ENCODE measurements at places on chromosomes 3 and 15.

DNA sequence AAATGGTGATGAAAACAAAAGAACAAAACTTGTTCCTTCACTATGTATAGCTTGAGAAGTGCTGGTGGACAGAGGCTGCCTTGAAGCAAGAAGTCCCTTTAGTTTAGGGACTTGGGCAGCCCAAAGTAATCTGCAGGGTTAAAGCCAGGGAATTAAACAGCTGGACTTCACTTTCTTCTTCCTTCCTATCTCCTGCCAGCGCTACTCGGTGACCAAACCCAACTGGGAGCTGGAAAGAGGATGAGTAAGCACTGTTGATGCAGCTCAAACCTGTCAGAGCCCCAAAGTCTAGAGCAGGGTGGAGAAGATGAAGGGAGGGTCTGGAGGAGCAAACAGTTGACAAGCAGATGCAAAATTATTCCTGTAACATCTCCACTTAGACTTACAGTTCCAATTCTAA is 73.1 kb upstream of the FBN1 start:
- DNase-seq: no peak

DNA sequence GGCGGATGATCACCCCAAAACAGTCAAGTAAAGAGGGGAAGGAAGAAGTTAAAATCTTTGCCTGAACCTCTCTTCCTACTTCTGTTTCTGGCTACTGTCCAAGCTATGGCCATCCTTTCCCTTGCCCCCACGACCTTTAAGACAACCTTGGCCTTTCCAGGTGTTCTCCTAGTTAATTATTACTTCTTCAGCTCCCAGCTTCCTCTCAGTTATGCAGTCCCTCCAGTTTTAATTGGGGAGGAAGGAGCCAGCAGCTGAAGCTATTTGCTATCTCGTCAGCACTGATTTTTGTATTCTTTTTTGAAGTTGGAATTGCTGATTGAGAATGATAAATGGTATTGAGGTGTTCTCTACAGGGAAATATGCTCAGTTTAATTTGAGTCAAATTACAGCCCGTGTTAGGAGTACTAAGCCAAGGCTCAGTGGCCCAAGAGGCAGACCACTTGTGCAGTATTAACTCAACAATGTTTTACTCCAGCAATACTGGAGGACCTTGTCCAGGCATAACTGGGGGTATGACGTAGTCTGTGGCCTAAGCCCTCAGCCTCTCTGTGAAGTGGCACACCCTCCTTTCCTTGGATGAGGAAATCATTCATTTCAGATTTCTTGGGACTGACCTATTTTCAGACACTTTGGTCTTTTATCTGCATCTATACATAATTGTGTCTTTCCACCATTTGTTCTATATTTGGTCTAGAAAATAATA is 336.9 kb downstream of the SLC9A9 start:
- DNase-seq: no peak

DNA sequence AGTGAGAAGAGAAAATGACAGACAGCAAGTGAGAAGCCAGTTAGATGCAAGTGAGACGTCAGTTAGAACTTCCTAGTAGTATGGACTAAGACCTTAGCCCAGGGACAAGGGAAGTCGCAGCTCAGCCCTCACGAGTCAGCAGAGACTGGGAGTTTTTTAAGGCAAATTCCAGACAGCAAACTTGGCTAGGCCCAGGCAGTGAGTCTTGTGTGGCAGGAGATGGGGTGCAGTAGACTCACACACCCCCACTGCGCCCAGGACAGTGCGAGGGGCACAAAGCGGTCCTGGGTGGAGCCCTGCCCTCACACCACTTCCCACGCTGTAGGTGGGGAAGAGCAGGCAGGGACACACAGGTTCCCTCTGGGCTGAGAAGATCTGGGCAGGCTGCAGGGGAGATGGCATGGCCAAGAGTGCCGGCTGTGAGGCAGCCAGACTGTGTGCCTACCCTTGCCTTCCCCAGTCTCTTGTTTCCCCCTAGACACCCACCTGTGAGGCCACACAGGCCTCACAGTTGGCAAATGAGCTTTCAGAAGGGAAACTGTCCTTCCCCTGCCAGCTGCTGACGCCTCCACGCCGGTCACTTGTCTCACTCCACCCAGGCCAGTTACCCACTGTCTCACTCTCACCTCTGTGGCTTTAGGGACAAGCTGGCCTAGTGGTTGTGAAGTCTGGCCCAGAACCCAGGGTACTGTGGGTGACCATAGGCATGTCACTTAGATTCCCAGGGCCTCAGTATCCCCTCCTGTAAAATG is 13.7 kb upstream of the PRKCD start:
- DNase-seq: no peak

- DNase-seq: peak; percentile 69
Measured at GRCh38 chr3:125141596-125142419, 70.7 kb downstream of the SLC12A8 start.

DNA sequence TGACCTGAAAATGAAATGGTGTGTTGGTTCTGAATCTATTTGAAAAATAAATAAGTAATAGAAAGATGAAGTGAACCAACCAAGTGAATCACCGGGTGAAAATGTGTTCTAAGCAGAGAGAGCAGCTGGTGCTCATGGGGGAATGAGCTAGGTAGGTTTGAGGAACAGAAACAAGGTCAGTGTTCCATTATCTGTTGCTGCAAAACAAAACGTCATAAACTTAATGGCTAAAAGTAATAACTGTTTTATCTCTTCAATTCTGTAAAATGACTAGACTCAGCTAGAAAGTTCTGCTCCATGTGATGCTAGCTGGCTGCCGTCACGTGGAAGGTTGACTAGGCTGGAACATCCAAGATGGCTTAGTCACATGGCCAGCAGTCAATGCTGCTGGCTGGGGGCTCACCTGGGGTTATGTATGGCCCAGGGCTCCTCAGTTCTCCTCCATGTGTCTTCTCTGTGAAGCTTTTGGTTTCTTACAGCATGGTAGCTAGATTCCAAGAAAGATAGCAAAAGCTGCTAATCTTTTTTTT is 13.3 kb upstream of the SH3BP5 start:
- no peak for DNase-seq

- no peak for DNase-seq
Measured at GRCh38 chr15:38320181-38320580, 67.5 kb downstream of the SPRED1 start.

DNA sequence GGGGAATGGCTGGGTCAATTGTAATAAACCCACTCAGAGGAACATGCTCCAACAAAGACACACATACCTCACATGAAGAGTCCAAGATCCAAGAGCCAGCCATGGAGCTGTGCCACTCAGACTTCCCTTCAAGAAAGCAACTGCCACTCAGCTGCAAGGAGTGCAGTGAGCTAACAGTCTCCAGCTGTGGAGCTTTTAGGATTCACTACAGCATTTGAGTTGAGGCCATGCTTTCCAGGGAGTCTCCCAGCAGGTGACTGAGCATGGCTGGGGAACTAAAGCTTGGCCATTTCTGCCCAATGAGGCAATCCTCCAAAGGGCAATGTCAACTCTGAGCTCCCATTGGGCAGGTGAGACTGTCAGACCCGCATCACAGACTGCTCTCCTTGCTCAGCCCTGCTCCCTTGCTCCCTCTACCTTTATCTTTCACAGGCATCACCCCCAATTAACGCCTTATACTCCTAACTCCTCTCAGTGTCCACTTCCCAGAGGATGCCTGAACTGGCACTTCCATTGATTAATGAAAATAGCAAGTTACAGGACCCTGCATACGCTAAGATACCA is 165.3 kb upstream of the CTNNB1 start:
- DNase-seq: no peak

- DNase-seq: no peak
Measured at GRCh38 chr3:16999161-16999560, 114.4 kb downstream of the PLCL2 start.

- DNase-seq: no peak
Measured at GRCh38 chr3:54123776-54124196, 1.4 kb downstream of the CACNA2D3 start.

DNA sequence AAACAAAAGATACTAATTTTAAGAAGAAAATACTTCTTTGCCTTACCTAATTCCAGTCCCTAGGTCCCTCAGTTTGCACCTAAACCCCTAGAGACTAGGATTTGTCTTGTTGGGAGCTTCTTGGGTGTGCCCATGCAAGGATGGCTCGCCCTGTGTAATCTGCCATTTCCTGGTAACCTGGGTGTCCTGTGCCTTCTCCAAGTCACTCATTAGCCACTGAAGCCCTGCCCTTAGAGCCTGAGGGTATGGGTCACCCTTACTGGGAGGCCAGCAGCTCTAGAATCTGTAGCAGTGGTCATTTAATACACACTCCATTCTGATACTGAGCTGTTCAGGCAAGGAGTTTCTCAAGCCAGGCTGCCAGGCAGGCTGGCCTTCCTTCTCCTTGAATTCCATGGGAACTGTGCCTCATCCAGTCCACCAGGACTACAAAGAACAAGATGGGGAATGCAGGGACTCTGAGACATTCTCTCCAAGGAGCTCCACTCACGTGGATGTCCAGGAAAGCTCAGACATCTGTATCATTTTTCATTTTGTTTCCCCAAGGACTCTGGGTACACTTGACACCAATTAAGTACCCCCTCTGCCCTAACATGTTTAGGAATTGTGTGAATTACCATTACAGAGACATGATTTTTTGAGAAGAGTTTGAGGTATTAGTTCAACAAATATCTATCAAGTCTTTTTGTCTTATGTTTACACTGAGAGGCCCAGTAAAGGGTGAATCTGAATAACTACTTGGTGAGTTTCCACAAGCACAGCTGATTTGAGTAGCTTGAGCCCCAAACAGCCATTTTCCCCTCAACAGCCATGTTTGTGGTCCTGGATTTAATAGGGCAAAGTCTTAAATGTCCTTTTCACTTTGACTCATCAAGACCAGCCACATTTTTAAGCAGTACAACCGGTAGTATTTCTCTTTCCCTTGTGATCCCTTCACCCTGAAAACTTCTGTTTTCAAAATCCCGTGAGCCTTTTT is 52.6 kb downstream of the ARNT2 start:
- DNase-seq: no peak

- no peak for DNase-seq
Measured at GRCh38 chr3:28949580-28949979, 331.3 kb upstream of the RBMS3 start.

GRCh38 chr3:152388631-152389030 is 119.9 kb downstream of the MBNL1 start:
- DNase-seq: no peak

- no peak for DNase-seq
Measured at GRCh38 chr3:173799060-173799816, 401.7 kb downstream of the NLGN1 start.

DNA sequence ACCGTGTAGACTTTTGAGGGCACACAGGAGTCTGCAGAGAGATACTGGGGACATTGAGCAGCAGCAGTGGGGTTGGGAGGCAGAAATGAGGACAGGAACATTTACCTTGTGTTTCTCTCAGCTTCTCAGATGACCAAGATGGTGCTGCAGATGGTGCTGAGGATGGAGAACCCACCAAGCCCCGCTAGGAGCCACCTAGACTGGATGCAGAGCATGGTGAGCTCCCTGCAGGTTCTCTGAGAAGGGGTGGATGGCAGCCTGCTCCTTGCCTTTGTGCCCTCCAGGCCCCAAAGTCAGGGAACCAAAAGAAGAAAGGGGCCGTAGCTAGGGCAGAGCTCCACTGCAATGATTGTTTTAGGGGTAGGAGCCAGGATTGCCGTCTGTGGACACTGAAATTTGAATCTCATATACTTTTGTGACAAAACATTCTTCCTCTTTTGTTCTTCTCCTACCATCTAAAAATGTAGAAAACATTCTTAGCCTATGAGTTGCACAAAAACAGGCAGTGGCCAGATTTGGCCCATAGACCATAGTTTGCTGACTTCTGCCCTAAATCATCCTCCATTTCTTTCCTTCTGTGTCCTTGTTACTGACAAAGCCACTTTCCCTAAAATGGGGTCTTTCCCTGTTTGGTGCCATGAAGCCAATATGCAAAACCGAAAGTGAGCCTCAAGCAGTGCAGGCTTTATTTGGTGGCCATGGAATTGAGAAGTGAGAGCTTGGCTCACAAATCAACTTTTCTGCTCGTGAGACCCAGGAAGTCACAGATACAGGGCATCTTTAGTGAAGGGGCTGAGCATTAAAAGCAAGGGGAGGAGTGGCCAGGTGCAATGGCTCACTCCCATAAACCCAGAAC is 11.9 kb upstream of the MUC20 start:
- DNase-seq: no peak

GRCh38 chr15:48411971-48412591 is 80.9 kb downstream of the DUT start:
- DNase-seq: no peak

GRCh38 chr3:87996882-87997281 is 61.9 kb downstream of the CGGBP1 start:
- no peak for DNase-seq

- DNase-seq: no peak
Measured at GRCh38 chr3:52527039-52527731, 6.5 kb downstream of the NT5DC2 start.

GRCh38 chr3:134371542-134372324 is 2.5 kb downstream of the AMOTL2 start:
- DNase-seq: no peak

DNA sequence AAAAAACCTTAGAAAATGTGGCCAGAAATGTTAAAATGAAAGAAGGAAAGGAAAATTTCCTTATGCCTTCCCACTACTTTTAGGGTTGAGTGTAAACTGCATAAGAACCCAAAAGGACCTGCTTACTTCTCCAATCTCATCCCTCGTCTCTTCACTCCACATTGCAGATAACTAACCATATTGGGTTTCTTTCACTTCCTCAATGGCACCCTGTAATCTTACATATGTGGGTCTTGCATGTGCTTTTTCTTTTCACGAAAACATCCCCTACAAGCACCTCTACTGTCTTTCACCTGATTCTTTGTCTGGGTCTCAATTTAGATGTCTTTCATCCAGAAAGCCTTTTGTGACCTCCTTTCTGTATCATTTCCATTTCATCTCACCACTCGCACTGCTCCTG is 23.1 kb downstream of the EOMES start:
- no peak for DNase-seq

GRCh38 chr3:135226057-135226456 is 431.0 kb downstream of the EPHB1 start:
- peak; percentile 90 for DNase-seq

DNA sequence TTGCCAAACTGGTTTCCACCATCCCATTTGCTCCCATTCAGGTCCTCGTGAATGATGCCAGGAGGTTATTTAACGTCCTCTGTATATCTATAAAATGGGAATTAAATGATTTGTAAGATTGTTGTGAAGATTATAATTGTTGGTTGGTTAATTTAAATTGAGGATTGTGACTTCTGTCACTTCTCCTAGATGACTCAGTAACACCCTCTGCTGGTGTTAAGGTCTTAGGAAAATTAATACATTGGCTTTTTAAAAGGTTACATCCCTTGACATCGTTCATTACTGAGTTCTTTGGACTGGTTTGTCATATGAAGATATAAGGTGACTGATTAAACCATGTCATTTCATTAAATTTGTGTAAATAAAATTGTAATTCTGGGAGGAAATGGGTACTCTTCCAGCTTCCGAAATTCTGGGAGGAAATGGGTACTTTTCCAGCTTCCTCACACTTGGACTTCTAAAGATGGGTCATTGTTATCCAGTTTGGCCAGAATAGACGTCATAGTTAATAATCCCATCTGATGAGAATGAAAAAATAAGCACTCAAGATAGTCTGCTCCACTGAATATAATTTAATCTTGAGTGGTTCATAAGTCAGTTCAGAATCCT is 33.3 kb upstream of the PAQR5 start:
- peak; percentile 42 for DNase-seq

- no peak for DNase-seq
Measured at GRCh38 chr3:14726441-14726780, 51.5 kb downstream of the C3orf20 start.

GRCh38 chr3:177591379-177591778 is 394.1 kb upstream of the TBL1XR1 start:
- DNase-seq: peak; percentile 38

GRCh38 chr3:193814166-193814892 is 221.3 kb downstream of the OPA1 start:
- DNase-seq: no peak

- DNase-seq: no peak
Measured at GRCh38 chr3:80586338-80586737, 818.5 kb upstream of the ROBO1 start.

- no peak for DNase-seq
Measured at GRCh38 chr3:137471558-137472204, 292.4 kb upstream of the SOX14 start.
